Dermis microvascular lymphatic vessel endothelial cell (primary cell): ENCODE measurements at places on chromosomes 1 and 21. TPM values are rescaled to one million over a fixed set of nuclear protein-coding genes. Genes with fewer than 3 reads are reported as not detected.

The SYT2 gene
- not detected in 2 replicates for total RNA-seq

The KLF17 gene
- not detected in 2 replicates for total RNA-seq

The CIART gene
- total RNA-seq, result 0.77 and 2.0 TPM in 2 replicates

The NMNAT2 gene
- total RNA-seq, result 0.13 and 0.51 TPM in 2 replicates

The CHML gene
- total RNA-seq, result 11.3 and 13.6 TPM in 2 replicates

The IL20 gene
- total RNA-seq, result not detected in 2 replicates

The KIAA0040 gene
- 9.2 and 10.0 TPM in 2 replicates for total RNA-seq

The ATAD3C gene
- total RNA-seq, result 0.39 and 0.89 TPM in 2 replicates

The ARID4B gene
- total RNA-seq, result 29.8 and 44.1 TPM in 2 replicates

The NUDT4B gene
- total RNA-seq, result 11.9 and 20.7 TPM in 2 replicates

The RAD54L gene
- 2.0 and 3.0 TPM in 2 replicates for total RNA-seq

The PALMD gene
- total RNA-seq, result 10.9 and 22.0 TPM in 2 replicates

The GBP6 gene
- total RNA-seq, result not detected in 2 replicates

The TMEM51 gene
- 6.7 and 13.4 TPM in 2 replicates for total RNA-seq

The PSRC1 gene
- 1.8 and 4.5 TPM in 2 replicates for total RNA-seq

The LIPI gene
- total RNA-seq, result not detected in 2 replicates

The EXTL1 gene
- total RNA-seq, result not detected in 2 replicates

The OR13G1 gene
- not detected in 2 replicates for total RNA-seq

The NUP210L gene
- total RNA-seq, result under 0.01 TPM in 2 replicates

The ACTN2 gene
- total RNA-seq, result 0.13 TPM in 1 of 2 replicates, not detected in the other

The ADORA3 gene
- total RNA-seq, result 0.13 TPM in 1 of 2 replicates, not detected in the other

The CHD5 gene
- total RNA-seq, result under 0.01 TPM in 2 replicates

The SPRR2G gene
- not detected in 2 replicates for total RNA-seq

The SPRR2E gene
- total RNA-seq, result not detected in 2 replicates

The BARHL2 gene
- not detected in 2 replicates for total RNA-seq

The AGRN gene
- total RNA-seq, result 49.3 and 77.5 TPM in 2 replicates

The TRAF5 gene
- total RNA-seq, result 10.0 and 16.7 TPM in 2 replicates

The PLA2G5 gene
- total RNA-seq, result under 0.01 and 0.25 TPM in 2 replicates

The ADAMTSL4 gene
- 0.13 and 0.25 TPM in 2 replicates for total RNA-seq

The PKP1 gene
- total RNA-seq, result under 0.01 TPM in 2 replicates

The LCE2A gene
- not detected in 2 replicates for total RNA-seq

The SERPINC1 gene
- total RNA-seq, result 0.13 TPM in 1 of 2 replicates, not detected in the other

The YOD1 gene
- total RNA-seq, result 5.1 and 5.8 TPM in 2 replicates

The AKR7A3 gene
- 0.13 and 0.25 TPM in 2 replicates for total RNA-seq

The LYPD8 gene
- total RNA-seq, result not detected in 2 replicates

The MROH9 gene
- not detected in 2 replicates for total RNA-seq
